ENCODE measurements at places on chromosomes 5 and 9.

DNA sequence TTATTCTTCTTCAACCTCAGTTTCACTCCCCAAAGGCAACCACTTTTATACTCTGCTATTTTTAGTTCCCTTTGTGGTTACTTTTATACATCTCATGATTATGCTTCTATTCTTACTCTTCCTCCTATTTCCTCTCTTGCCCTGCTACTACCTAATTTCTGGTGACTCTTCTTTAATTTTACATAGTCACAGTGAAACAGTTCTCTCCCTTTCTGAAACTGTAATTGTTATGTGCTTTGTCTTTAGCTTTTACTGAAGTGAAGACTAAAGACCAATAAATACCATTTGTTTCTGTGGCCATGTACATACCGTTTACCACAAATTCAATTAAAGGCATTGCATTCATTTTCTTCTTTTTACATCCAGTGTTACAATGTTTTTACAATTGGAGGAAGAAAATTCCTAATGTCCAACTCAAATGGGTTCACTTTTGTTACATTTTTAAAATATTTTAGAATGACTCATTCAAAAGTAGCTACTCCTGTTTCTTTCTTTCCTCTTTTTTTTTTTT lies 410.6 kb downstream of the PSAT1 start:
- no peak for DNase-seq

GRCh38 chr9:128078504-128079434 lies 10.7 kb downstream of the SLC25A25 start:
- no peak for DNase-seq

DNA sequence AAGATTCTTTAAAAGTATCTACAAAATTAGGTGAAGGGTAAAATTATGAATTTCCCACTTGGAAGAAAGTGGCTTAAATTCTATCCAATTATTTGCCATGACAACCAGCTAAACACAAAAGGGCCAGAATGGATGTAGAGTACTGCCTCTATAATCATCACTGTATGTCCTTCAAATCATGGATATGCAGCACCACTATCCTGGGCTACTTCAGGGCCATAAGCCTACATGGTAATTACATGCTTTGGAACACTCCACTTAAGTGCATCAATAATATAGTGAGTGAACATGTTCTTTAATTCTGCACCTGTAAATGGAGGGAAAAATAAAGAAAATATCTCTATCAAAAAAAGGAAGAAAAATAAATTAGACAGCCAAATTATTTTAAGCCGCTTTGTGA lies 575.2 kb downstream of the ISL1 start:
- DNase-seq: no peak

GRCh38 chr9:91144769-91145168 lies 216.9 kb downstream of the AUH start:
- no peak for DNase-seq

DNA sequence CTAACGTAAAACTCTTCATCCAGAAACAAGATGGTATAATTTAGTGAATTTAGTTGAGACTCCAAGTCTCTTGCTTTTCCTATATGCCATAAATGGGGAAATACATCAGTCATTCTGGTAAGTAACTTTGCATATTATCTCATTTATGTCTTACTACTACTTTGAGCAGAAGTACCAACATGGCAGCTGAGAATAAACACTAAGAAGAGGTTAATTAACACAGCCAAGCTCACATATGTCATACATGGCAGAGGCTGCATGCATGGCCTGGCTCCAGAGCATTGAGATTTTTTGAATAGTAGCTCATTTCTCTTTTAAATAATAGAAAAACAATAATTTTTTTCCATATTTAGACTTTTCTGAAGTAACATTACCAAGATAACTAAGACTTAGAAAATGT lies 54.3 kb downstream of the CERT1 start:
- no peak for DNase-seq

DNA sequence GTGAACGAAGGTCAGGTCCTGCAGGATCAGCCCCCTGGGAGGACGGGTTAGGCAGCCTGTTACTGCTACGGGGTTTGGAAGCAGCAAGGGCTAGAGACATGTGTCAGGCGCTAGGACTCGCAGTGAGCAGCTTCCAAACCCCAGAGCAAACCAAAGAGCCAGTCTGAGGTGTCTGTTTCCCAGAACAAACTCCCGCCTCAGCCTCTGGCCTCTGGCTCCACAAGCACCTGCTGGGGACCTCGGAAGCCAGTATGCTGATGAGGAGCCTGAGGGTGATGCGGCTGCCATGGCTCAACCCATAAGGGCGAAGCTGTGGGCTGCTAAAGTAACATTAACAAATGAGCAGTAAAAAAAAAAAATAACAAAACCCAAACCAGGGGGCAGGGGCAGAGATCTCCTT lies 35.0 kb downstream of the PRRT1B start:
- DNase-seq: no peak

GRCh38 chr5:74266836-74267235 lies 373.7 kb downstream of the ENC1 start:
- no peak for DNase-seq

DNA sequence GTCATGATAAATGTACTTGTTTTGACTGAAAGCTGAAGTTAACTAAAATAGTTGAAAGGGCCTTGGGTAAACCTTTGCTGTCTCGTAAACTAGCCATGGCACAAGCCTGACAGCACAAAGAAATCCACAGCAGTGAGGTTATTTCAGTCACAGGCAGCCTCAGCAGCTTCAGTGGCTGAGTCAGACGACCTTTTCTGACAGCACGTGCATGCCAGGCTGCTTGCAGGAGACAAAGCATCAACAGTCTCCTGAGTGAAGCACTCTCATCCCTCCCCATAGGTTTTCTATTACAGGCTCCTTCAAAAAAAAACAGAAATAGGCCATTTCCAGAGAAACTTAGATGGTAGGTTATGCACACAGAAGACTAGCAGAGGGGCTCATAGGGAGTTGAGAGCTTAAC lies 34.6 kb downstream of the OXCT1 start:
- DNase-seq: no peak

DNA sequence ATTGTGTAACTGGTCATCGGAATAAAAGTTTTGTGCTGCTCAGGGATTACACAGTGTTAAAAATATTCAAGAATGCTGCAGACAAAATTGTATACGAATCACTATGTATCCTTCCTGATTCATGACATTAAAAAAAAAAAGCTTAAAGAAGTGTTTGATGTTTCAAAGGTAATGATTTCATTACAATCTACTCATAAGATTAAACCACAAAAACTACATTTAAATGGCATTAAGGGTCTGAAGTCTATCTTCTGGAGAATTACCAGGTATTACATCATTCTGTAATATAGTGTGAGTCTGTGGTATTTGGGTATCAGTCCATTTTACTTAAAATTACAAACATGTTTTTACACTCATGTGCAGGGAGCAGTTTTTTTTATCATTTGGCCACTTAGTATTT lies 324.4 kb downstream of the NDUFS4 start:
- DNase-seq: no peak

- DNase-seq: no peak
These were observed 440.0 kb upstream of the MPDZ start for GRCh38 chr9:13719446-13719845.

- peak; percentile 47 for DNase-seq
These were observed 97.2 kb downstream of the TRIM36 start for GRCh38 chr5:115072266-115073064.

DNA sequence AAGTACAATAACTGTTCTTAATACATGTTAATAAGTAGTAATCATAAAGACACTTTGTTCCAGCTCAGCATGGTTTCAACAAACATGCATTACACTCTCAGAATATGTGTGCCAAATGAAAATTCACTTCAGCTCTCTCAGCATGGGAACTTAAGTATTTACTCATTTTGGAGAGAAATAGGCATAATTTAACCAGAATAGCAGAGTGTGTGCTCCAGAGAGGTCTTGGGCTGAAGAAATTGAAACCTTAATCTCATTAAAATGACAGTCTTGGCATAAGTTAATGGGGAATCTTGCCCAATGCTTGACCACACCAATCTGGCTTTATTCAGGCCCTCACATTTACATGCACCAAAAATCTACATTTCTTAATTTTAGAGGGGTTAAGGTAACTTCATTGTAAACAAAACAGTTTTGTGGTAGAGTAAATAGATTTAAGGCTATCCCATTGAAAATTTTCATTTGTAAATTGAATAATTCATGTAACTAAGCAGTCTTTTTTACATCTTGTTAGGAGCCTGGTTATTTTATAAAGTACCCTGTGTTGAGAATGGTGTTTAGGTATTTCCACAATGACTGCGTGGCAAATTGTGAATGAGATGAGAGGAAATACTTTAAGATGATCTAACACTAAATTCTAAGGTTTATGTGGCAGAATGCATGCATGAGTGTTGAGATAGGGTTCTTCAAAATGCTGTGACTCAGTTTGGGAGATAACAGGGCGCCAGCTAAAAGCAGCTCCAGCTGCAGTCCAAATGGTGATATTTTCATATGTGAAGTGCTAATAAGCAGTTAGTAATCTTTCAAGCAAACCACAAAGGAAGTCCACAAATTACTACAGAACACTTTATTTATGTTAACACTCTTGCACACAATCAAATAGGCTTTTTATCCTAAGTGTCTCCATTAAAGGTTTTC lies 11.3 kb upstream of the LOX start:
- no peak for DNase-seq

GRCh38 chr5:34020726-34021125 lies 12.9 kb upstream of the AMACR start:
- no peak for DNase-seq

- DNase-seq: no peak
These were observed 60.2 kb downstream of the KCNIP1 start for GRCh38 chr5:170563824-170564567.

DNA sequence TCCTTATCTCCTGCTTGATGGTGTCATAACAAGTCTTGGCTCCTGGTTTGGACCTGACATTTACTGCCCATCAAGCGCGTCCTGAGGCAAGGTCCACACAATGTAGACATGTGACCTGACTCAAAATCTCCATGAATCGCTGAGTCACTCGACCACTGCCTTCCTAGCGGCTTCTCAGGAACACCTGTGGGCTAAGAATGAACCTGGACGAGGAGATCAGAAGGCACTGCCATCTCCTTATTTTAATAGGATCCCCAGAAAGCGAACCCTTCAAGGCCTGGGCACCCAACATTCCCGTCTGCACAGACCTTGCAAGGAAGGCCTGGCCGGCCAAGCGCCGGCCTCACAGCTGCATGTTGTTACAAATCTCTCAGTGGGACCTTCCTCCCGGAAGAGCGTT lies 60.6 kb upstream of the IRX1 start:
- no peak for DNase-seq

GRCh38 chr9:131719262-131719908 lies 20.5 kb downstream of the RAPGEF1 start:
- DNase-seq: no peak

GRCh38 chr9:69961843-69962242 lies 81.8 kb upstream of the MAMDC2 start:
- no peak for DNase-seq

DNA sequence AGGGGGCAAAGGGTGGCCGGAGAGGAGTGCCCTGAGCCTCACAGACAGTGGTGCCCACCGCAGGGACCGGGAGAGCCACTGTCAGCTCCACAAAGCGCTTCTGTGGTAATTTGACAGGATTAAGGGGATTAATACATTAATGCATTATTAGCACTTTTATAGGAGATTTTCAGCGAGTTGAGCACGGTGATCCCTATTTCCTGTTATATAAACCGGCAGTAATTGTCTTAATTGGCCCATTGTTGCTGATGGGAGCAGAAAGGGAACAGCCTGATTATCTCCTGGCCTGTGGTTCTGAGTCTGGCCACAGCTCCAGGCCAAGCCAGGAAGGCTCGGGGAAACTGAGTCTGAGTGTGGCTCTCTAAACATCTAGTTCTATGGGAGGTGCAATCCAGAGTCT lies 423.6 kb downstream of the CDK5RAP2 start:
- DNase-seq: no peak

GRCh38 chr5:124622851-124623250 lies 123.6 kb downstream of the ZNF608 start:
- no peak for DNase-seq

- no peak for DNase-seq
These were observed 393.8 kb upstream of the MEF2C start for GRCh38 chr5:89276566-89277305.

DNA sequence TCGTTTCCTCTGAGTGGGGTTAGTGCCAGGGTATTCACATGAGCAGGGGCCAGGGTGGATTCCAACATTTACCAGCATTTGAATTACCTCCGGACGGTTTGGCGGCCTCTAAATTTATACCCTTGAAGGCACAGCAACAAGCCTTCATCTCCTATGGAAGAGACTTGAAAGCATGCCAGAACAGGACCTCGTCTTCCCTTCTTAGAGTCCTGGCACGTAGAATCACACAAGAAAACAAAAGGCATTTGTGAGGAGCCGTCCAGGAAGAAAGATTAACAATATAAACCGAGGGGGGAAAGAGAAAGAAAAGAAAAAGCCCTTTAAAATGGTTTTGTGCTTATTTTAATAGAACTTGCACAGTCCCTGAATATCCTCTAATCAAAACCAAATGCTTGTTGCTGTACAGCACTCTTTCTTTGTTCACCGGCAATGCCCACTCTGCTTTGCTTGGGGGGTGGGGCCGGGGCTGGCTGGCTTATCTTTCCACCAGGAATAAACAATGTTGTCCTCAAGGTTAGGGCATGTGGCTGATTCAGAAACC lies 575.8 kb upstream of the ZNF462 start:
- peak; percentile 10 for DNase-seq

- DNase-seq: no peak
These were observed 123.2 kb downstream of the SNCAIP start for GRCh38 chr5:122435234-122435633.

DNA sequence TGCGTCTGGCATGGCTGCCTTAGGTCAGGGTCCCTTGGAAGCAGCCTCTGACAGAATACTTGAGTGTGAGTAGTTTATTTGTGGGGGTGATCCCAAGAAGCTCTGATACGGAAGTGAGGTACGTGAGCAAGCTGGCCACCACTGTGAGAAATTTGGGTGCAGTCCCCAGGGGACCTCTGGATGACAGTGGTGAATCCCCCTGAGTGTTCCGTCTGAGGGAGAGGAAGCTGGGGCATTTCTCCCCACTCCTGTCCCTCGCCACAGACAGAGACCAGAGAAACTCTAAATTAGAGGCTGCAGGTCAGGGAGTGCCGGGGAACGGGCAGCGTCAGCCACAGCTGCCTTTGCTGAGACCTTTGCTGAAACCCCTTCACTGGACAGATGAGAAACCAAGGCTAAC lies 155.9 kb upstream of the COL5A1 start:
- no peak for DNase-seq

DNA sequence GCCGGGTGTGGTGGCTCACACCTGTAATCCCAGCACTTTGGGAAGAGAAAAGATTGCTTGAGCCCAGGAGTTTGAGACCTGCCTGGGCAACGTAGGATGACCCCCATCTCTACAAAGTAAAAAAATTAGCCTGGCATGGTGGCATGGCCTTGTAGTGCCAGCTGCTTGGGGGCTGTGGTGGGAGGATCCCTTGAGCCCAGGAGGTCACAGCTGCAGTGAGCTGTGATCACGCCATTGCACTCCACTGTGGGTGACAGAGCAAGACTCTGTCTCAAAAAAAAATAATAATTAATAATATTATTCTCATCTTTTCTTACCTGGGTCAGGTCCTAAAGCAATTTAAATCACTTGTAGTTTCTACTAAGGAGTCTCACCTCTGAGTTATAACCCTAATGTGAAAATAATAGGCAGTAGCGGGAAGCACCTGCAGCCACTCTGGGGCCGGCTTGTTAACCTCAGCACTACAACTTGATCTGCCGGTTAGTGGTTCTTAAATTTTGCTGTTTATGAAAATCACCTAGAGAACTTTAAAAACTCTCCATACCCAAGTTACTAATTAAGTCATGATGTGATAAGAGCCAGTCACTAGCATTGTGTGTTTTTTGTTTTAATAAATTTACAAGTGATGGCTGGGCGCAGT lies 29.4 kb upstream of the PCAT7 start:
- DNase-seq: no peak

- no peak for DNase-seq
These were observed 1.4 kb downstream of the MZB1 start for GRCh38 chr5:139388198-139388821.
